ENCODE measurements at places on chromosomes 6 and 20. TPM values are rescaled to one million over a fixed set of nuclear protein-coding genes. Genes with fewer than 3 reads are reported as not detected.

DNA sequence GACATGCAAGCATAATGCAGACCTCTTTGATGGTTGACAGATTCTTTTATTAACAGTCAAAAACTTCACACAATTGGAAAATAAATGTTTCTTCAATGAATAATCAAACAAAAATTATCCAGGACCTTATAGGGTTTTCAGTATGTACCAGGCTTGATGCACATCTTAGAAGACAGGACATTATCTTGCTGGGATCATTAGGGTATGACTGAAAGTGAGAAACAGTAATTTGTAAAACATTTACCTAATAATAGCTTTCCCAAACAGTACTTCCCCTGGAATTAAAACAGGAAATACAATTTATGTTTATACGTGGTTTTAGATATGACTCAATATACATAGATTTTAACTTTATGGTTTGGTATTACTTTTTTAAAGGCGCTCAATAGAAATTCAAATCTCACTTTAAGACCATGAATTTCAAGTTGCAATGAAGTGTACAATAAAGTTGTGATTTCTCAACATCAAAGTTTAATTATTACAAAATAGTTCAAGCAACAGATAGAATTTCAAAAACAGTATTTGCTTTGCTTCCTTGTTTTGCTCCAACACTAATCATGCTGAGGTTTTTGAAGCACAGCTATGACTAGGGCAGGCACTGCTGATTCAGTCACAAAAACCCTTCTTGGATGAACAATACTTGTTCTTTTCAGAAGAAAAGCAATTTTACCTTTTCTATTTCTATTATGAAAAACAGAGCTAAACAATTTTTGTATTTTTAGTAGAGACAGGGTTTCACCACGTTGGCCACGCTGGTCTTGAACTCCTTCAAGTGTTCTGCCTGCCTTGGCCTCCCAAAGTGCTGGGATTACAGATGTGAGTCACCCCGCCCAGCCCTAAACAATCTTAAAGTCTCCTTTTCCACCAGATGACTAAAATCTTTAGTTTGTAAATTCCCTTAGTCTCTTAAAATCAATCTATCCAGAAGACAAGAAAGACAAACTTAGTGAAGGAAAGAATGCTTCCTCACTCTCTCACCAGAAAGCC is 13.7 kb downstream of the SOD2 start:
- H3K4me1 ChIP-seq: no peaks in the 10 kb centered on the region
- H3K27ac ChIP-seq: no peak overlapping the region
- DNase-seq: no peak
- no peak overlapping the region for H3K4me3 ChIP-seq
- no peaks in the 10 kb centered on the region for H3K27me3 ChIP-seq
- peaks cover 3% of the 10 kb centered on the region for H3K36me3 ChIP-seq

DNA sequence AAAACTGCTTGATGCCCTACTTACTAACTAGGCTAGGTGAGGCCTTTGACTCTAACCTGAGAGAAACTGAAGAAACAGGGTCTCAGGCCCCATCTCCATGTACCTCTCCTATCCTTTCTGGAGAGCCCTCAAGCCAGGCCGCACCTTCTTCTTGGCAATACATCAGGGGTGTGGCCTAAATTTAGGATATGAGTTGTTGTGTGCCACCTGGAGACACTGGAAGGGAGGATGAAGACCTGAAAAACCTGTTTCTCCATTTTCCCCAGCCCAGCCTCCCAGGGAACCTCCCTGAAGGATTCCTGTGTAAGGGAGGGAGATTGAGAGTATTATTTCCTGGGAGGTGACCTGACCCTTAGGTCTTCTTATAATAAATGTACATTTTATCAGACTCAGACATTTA is 3.1 kb downstream of the LY6G6D start:
- no peaks in the 10 kb centered on the region for H3K36me3 ChIP-seq
- no peak overlapping the region for H3K4me3 ChIP-seq
- no peaks in the 10 kb centered on the region for H3K27me3 ChIP-seq

GRCh38 chr20:51084593-51085377 is 61.9 kb upstream of the KCNG1 start:
- peaks cover 3% of the 10 kb centered on the region for H3K27me3 ChIP-seq
- no peak overlapping the region for H3K27ac ChIP-seq
- no peaks in the 10 kb centered on the region for H3K36me3 ChIP-seq

- H3K36me3 ChIP-seq: no peaks in the 10 kb centered on the region
- no peaks in the 10 kb centered on the region for H3K4me1 ChIP-seq
- no peak overlapping the region for H3K4me3 ChIP-seq
- H3K27ac ChIP-seq: no peak overlapping the region
- H3K27me3 ChIP-seq: no peaks in the 10 kb centered on the region
- no peak for DNase-seq
These were observed 94.3 kb upstream of the FAM8A1 start for GRCh38 chr6:17505767-17506280.

LHFPL5 gene
- not detected for total RNA-seq
